ENCODE measurements at places on chromosomes 11 and 22. TPM values are rescaled to one million over a fixed set of nuclear protein-coding genes. Genes with fewer than 3 reads are reported as not detected.

The SERHL2 gene
- 18.9 TPM for total RNA-seq

GRCh38 chr11:19209617-19210370 is 8.0 kb upstream of the CSRP3 start:
- DNase-seq: peak; percentile 61

The ISX gene
- not detected for total RNA-seq

The NCAPD3 gene
- 26.2 TPM for total RNA-seq

DNA sequence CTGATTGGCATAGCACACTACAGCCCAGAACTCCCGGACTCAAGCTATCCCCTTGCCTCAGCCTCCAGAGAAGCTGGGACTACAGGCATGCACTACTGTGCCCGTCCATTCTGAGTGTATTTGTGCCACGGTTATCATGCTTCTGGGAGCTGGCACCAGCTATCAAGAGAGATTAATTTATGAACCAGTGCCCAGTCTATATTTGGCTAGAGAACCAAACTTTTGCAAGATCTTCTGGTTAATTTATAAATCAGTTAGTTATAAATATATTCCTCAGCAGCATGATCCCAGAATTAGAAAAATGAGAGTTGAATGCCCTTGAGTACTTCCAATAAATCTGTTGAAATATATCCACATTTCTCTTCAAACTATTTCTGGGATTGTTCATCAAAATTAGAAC is 67.5 kb upstream of the OR5AN1 start:
- DNase-seq: no peak

DNA sequence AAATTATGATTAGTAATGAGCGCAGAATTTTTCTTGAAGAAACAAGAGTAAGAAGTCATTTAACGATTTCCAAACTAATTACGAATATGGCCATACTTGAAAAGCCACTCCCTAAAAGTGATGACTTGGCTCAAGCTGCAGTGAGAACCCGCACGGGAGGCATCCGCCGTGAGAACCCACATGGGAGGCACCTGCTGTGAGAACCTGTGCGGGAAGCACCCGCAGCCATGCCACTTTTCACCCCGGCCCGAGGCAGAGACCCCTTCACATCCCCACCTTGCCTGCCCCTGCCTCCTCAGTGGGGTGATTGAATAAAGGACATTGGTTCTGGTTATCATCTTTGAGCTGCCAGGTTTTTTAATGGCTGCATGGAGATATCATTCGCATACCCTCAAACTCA is 89.7 kb downstream of the BRD1 start:
- DNase-seq: no peak

The OR8D1 gene
- not detected for total RNA-seq

DNA sequence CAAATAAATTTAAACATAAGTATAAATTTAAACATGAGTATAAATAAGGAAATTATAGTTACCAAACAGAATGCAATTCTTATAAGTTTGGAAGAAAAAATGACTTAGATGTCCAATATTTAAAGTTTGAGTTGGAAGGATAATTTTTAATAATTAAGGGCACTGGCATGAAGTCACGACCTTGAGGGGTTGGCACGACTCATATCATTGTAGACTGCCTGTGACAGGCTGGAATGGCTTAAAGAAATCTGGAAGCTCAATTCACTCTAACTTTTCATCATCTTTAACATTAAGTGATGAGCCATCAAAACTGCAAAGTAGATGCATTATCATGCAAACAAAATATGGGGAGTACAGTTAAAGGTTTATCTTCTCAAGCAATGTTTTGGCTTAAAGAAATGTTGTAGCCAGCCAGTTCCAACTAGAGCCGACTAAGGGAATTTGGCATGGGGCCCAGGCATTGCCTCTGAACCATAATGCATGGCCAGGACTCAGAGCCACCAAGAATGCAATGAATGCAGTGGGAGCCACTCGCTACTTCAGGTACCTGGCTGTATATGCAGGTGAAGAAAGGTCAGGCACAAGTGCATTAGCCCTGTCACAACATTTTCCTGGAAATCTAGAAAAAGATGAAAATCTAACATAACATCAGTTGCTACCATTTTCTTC is 33.4 kb downstream of the PGR start:
- no peak for DNase-seq

The UQCR10 gene
- 108 TPM for total RNA-seq

The MYBPC3 gene
- total RNA-seq: 0.13 TPM

- peak; percentile 93 for DNase-seq
These were observed 6.2 kb upstream of the IGSF22 start for GRCh38 chr11:18731949-18732821.

DNA sequence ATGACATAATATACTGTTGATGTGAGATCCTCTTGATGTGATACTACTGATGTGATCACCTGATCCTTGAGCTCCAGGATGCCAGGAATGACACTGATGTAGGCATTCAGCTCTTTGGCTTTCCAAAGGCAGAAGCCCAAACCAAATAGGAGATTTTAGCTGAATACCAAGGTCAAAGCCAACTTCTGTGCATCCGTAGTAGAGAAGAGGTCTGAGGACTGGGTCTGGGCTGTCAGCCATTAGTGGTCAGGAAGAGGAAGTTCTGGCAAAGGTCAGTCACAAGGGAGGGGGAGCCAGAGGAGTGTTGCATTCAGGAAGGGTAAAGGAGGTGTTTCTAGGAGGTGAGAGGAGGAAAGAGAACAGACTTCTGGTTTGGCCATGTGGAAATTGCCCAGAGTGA is 53.4 kb upstream of the PARVG start:
- no peak for DNase-seq

The MFNG gene
- 6.6 TPM for total RNA-seq

- no peak for DNase-seq
These were observed 124.7 kb downstream of the PARVA start for GRCh38 chr11:12502046-12502445.

The FAM111B gene
- total RNA-seq: 5.2 TPM

GRCh38 chr11:86117712-86118063 is 48.8 kb upstream of the PICALM start:
- no peak for DNase-seq

DNA sequence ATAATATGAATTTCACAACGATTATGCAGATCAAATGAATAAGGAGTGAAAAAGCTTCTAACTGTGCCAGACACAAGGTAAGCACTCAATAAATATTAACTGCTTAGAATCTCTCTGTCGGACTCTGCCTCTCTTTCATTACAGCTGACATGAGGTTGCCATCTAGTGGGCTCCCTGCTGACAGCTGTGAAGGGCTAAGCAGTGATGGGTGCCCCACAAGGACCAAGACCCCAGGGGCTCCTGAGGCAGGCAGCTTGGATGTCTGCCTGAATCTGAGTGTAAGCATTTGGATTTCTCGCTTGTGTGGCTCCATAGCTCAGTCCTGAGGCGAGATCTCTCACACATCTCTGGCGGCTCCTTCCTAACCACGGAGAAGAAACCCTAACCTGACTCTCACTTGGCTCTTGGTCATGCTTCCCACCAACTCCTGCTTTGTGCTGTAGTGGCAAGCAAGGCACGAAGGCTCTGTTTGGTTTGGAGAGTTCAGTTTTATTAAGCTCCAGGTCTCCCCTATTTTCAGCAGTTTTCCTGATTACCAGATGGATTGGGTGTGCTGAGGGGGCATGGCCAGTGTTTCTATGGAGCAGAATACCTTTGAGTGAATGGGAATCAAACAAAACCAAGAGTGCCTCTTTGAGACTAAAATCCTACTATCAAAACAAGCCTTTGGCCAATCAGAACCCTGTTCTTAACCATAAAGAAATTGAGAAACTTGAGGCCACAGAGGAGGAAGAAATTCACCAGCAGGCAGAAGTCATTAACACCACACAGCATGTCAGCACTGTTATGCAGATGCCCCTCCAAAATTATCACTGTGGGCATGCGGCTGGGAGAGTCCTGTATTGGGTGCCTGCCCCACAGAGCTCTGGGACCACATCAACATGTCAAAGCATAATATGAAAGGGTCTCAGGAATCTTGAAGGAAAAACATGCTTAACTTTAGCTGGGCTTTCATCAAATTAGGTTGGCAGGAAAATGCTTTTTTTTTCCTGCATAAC is 152.8 kb upstream of the NTM start:
- DNase-seq: peak; percentile 72

GRCh38 chr22:48581205-48581766 is 1246.4 kb downstream of the BRD1 start:
- DNase-seq: no peak

The CEND1 gene
- 0.14 TPM for total RNA-seq

The IFITM10 gene
- total RNA-seq: 1.0 TPM
